Cortex of kidney (tissue), 1 donor: ENCODE measurements at places on chromosomes 1 and 21.

GRCh38 chr1:7153464-7153863, 368.2 kb downstream of the CAMTA1 start:
- DNase-seq: no peak

GRCh38 chr1:39590546-39590945, 14.0 kb upstream of the PABPC4 start:
- no peak for DNase-seq

DNA sequence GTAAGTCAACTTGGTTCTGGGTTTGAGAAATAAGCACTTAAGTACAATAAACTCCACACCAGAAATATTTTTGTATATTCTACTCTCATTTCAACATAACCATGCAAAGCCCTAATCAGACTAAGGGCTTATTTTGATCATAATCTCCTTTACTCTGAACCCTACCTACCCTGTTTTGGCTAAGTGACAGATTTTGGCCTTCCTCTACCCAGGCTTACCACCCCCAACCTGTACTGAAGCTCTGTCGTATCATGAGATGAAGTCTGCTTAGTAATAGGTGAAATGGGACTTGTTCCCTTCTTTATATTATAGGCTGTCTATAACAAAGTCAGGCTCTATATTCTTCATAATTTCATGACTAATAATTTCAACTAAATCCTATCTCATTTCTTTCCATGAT, 135.5 kb downstream of the RERE start:
- DNase-seq: no peak

GRCh38 chr1:89546082-89546889, 21.7 kb downstream of the LRRC8B start:
- no peak for DNase-seq

DNA sequence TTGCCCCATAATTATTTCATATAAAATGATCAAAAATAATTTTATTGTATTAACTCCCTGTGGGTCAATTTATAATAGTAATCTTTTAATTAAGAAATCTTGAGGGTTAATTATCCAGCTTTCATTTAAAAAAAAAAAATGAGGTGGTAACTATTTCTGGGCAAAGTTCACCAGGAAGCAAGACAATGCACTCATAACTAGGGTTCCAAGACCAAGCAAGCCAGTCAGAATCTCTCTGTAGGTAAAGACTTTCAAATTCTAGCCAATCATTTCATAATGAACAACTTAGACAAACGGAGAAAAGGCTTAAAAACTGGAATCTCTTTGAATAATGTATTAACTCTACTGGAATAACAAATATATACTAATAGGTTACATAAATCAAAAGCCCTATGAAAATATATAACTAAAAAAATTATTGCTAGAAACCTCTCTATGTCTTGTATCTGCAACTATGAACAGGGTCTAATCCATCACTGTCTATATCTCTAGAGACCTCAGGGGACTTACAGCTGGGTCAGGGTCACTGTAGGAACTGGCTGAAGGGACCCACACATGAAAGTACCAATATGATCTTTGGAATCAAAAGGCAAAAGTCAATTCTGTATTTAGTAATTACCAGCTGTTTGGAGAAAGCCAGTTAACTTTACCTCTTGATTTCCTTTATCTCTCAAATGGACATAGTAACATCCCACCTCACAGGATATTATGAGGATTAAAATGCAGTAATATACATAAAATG, 43.3 kb downstream of the APP start:
- DNase-seq: no peak

DNA sequence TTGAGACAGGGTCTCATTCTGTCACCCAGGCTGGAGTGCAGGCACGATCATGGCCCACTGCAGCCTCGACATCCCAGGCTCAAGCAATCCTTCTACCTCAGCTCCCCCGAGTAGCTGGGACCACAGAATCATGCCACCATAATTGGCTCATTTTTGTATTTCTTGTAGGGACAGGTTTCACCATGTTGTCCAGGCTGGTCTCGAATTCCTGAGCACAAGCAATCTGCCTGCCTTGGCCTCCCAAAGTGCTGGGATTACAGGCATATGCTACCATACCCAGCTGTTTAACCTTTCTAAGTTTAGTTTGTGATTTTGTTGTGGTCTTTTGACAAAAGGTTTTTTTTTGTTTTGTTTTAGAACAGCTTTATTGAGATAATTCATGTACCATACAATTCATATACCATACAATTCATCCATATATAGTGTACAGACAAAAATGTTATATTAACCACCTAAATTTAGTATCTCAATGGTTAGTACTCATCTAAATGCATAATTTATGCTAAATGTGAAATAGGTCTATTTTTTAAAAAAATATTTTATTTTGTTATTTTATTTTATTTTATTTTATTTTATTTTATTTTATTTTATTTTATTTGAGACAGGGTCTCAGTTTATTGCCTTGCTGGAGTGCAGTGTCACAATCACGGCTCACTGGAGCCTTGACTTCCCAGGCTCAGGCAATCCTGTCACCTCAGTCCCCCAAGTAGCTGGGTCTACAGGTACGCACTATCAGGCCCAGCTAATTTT, 8.9 kb downstream of the ZMPSTE24 start:
- DNase-seq: no peak
